ENCODE measurements at places on chromosomes 12 and 14. TPM values are rescaled to one million over a fixed set of nuclear protein-coding genes. Genes with fewer than 3 reads are reported as not detected.

DNA sequence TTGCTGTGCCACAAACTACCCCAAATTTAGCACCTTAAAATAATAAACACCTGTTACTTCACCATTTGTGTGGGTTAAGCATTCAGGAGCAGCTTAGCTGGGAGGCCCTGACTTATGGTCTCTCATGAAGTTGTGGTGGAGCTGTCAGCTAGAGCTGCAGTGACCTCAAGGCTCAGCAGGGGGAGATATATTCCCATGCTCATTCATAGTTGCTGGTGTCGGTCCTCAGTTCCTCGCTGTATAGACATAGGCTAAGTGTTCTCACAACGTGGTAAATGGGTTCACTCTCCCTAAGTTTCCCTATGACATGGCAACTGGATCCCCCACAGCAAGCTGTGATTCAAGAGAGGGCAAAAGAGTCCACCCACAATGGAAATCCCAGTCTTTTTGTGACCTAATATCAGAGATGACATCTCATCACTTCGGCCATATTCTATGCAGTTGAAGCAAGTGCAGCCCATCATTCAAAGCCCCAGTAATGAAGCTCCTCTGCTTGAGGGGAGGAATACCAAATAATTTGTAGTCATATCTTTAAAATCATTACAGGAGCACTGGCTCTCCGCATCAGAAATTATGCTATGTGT, 41.1 kb downstream of the PRB3 start:
- H3K4me3 ChIP-seq, result no peak overlapping the region
- H3K36me3 ChIP-seq, result no peaks in the 10 kb centered on the region
- no peak overlapping the region for H3K27ac ChIP-seq

The IL26 gene
- total RNA-seq, result not detected

GRCh38 chr14:72201645-72202044, 269.4 kb downstream of the RGS6 start:
- H3K4me1 ChIP-seq, result no peaks in the 10 kb centered on the region
- H3K36me3 ChIP-seq, result no peaks in the 10 kb centered on the region
- DNase-seq, result no peak
- H3K27me3 ChIP-seq, result no peaks in the 10 kb centered on the region

DNA sequence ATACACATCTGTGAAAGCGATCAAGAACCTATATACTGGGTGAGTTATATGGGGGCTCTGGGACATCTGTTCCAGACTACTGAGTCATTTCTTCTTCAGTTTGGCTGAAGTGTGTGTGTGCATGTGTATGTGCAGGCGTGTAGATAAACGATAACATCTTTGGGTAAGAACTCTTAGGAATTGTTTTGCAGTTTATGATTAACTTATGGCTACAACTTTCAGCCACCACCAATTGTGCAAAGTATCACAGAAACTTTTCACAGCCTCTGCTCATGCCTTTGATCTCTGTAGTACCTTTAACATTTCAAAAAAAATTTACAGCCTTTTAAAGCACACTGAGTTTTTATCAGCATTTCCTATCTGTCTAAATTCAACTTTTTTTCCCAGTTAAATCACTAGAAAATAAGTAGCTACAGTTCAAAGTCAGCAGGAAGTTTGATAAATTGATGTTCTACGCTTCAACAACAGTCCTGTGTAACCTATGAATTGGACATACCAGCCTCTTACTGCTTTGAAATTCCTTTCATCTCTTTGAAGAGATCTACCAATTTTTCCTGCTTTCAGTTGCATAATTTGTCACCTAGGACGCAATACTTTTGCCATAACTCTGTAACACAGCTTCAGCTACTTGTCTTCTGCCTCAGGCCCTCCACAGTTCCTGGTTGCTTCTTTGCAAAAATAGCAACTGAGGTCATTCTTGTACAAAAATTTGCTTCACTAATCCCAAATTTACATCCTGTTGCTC, 43.0 kb downstream of the PPM1H start:
- H3K27me3 ChIP-seq, result no peaks in the 10 kb centered on the region
- no peaks in the 10 kb centered on the region for H3K36me3 ChIP-seq
- DNase-seq, result no peak
- no peak overlapping the region for H3K27ac ChIP-seq
- no peak overlapping the region for H3K4me3 ChIP-seq
- no peaks in the 10 kb centered on the region for H3K4me1 ChIP-seq

GRCh38 chr14:83561261-83561660, 1968.7 kb upstream of the FLRT2 start:
- no peak for DNase-seq
- no peak overlapping the region for H3K4me3 ChIP-seq
- no peaks in the 10 kb centered on the region for H3K36me3 ChIP-seq
- H3K27me3 ChIP-seq, result no peaks in the 10 kb centered on the region

The IKZF4 gene
- 4.6 TPM for total RNA-seq

The SERPINA12 gene
- not detected for total RNA-seq

DNA sequence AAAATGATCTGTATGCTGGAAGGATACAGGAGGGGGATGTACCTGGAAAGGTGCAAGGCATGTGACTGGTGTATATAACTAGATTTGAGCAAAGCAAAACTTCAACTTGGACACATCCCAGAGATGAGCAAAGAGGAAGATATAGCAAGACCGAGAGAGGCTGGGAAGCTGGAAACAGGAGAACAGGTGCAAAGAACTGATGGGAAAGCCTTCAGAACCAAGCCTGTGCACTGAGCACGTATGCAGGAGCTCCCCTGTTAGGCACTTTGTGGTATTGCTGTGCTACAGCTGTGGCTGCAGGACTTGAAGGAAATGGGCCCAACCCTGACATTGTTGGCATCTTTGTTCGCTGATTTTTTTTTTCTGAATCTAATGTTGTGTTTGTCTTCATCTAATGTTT, 120.7 kb upstream of the PWP1 start:
- H3K36me3 ChIP-seq, result no peaks in the 10 kb centered on the region
- DNase-seq, result no peak
- H3K27ac ChIP-seq, result no peak overlapping the region
- H3K4me3 ChIP-seq, result no peak overlapping the region
- no peaks in the 10 kb centered on the region for H3K27me3 ChIP-seq

GRCh38 chr14:73742520-73743238, 28.5 kb upstream of the PNMA1 start:
- no peak overlapping the region for H3K4me3 ChIP-seq
- no peak for DNase-seq
- H3K4me1 ChIP-seq, result peaks cover 74% of the 10 kb centered on the region
- no peaks in the 10 kb centered on the region for H3K27me3 ChIP-seq

DNA sequence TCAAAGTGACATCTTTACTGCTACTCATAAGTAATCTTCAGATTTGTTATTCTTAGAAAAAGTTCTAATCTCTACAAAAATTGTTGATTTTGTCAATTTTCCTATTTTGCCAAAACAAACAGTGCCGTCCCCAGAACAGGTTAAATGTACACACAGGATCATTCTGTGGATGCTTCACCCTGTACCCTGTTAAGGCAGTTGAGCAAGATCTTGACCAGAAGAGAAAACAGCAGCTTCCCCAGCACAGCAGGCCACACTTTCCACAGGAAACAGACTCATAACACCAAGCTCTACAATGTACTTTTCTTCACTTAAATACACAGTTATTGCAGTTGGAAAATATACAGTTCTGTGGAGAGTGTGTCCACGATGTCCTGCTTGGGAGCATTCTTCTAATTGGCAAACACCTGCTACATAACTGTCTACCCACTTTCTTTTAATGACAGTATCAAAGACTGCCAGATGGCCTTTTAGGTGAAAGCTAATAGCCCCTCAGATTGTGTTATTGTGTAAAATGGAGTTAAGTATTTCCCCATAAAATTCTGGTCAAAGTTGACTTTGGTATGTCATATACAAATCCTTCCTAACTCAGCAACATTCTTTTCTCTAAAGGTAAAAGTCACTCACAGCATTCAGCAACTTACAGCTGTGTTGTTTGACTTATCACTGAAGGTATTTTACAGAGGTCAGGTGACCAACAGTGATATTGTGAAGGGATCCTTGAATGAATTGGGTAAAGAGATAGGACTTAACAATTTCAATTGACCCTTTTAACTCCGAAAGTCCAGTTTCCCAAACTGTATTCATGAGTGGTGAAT, 77.0 kb downstream of the SEC23A start:
- H3K27ac ChIP-seq, result no peak overlapping the region
- DNase-seq, result no peak
- no peaks in the 10 kb centered on the region for H3K27me3 ChIP-seq

The DIO3 gene
- total RNA-seq, result 1.6 TPM

DNA sequence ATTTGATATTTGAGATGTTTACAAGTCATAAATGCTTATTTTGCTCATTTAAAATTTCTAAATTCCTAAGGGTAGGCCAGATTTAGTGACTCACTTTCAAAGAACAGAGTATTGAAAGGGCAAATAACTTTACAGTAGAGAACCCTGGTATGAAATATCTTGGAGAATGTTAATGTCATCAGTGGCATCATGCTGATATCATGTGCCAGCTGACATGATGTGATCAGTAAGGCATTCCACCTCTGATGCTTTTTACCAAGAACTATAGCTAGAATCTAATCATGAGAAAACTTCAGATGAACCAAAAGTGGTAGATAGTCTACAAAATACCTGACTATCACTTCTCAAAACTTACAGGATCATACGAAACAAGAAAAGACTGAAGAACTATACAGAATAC, 2.9 kb upstream of the FLRT2 start:
- no peaks in the 10 kb centered on the region for H3K4me1 ChIP-seq
- H3K36me3 ChIP-seq, result no peaks in the 10 kb centered on the region
- no peak overlapping the region for H3K4me3 ChIP-seq
- peaks cover 25% of the 10 kb centered on the region for H3K27me3 ChIP-seq
- H3K27ac ChIP-seq, result no peak overlapping the region
- no peak for DNase-seq

The E2F7 gene
- total RNA-seq, result 0.44 TPM

The TMEM119 gene
- 12.5 TPM for total RNA-seq

GRCh38 chr12:130825771-130826150, 13.3 kb downstream of the STX2 start:
- no peak overlapping the region for H3K4me3 ChIP-seq
- no peaks in the 10 kb centered on the region for H3K36me3 ChIP-seq
- DNase-seq, result no peak
- H3K4me1 ChIP-seq, result no peaks in the 10 kb centered on the region
- H3K27me3 ChIP-seq, result no peaks in the 10 kb centered on the region
- H3K27ac ChIP-seq, result no peak overlapping the region

- H3K36me3 ChIP-seq, result no peaks in the 10 kb centered on the region
- H3K4me1 ChIP-seq, result no peaks in the 10 kb centered on the region
- no peak overlapping the region for H3K4me3 ChIP-seq
- no peak for DNase-seq
Measured at GRCh38 chr12:30858471-30858870, 68.1 kb upstream of the TSPAN11 start.

DNA sequence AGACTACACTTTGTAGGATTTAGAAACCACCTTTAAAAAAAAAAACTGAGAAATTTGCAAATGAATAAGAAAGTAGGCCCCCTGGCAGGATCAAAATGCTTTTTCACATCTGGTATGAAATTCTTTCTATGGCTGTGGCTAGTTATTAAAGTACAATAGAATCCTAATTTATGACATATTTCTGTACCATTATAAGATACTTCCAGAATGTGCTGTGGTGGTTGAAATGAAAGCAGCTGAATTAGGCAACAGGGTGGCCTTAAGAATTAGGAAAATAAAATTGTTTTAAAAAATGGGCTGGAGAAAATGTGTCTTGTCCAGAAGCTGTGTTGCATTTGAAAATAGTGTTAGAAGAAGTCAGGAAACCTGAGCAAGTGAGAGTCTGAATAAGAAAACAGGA, 85.9 kb upstream of the PDE3A start:
- no peaks in the 10 kb centered on the region for H3K4me1 ChIP-seq
- no peaks in the 10 kb centered on the region for H3K27me3 ChIP-seq
- DNase-seq, result no peak
- H3K36me3 ChIP-seq, result no peaks in the 10 kb centered on the region

The FLVCR2 gene
- 9.1 TPM for total RNA-seq

The CREBL2 gene
- total RNA-seq, result 55.7 TPM

GRCh38 chr14:96584199-96584906, 82.2 kb downstream of the PAPOLA start:
- H3K4me1 ChIP-seq, result no peaks in the 10 kb centered on the region
- H3K27me3 ChIP-seq, result peaks cover 27% of the 10 kb centered on the region
- H3K36me3 ChIP-seq, result no peaks in the 10 kb centered on the region
- H3K27ac ChIP-seq, result no peak overlapping the region

The CMA1 gene
- total RNA-seq, result not detected

GRCh38 chr12:17793854-17794253, 296.1 kb downstream of the RERGL start:
- no peak overlapping the region for H3K27ac ChIP-seq
- no peaks in the 10 kb centered on the region for H3K27me3 ChIP-seq
- H3K4me1 ChIP-seq, result no peaks in the 10 kb centered on the region
- peaks cover 3% of the 10 kb centered on the region for H3K36me3 ChIP-seq
- H3K4me3 ChIP-seq, result no peak overlapping the region

DNA sequence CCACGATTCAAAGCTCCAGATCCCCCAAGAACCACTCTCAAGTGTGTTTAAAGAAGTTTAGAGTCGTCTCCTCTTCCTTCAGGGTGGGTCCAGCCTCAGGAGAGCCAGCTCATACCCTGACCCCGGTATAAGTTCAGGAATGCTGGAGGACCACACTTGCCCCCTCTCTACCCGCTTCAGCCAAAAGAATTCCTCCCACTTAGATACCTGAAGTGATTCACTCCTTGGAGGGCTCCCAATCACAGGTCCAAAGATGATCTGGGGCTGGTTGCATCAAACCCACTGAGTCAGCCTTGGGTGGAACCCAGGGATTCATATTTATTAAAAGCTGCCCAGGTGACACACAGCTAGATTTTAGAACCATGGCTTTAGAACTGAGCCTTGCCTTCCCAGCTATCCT, 133.5 kb upstream of the PARP11 start:
- no peaks in the 10 kb centered on the region for H3K4me1 ChIP-seq
- H3K4me3 ChIP-seq, result no peak overlapping the region
- no peaks in the 10 kb centered on the region for H3K27me3 ChIP-seq
- no peak for DNase-seq
- H3K36me3 ChIP-seq, result no peaks in the 10 kb centered on the region
- H3K27ac ChIP-seq, result no peak overlapping the region

- DNase-seq, result no peak
- H3K4me3 ChIP-seq, result peak overlapping the region; percentile 64
- H3K36me3 ChIP-seq, result no peaks in the 10 kb centered on the region
- H3K4me1 ChIP-seq, result no peaks in the 10 kb centered on the region
- H3K27me3 ChIP-seq, result no peaks in the 10 kb centered on the region
Measured at GRCh38 chr12:31728289-31728916, 418 bp downstream of the AMN1 start.

GRCh38 chr12:110224379-110225304, 56.4 kb upstream of the ATP2A2 start:
- no peak overlapping the region for H3K4me3 ChIP-seq
- H3K27ac ChIP-seq, result peak overlapping the region; percentile 81
- no peak for DNase-seq
- no peaks in the 10 kb centered on the region for H3K36me3 ChIP-seq

DNA sequence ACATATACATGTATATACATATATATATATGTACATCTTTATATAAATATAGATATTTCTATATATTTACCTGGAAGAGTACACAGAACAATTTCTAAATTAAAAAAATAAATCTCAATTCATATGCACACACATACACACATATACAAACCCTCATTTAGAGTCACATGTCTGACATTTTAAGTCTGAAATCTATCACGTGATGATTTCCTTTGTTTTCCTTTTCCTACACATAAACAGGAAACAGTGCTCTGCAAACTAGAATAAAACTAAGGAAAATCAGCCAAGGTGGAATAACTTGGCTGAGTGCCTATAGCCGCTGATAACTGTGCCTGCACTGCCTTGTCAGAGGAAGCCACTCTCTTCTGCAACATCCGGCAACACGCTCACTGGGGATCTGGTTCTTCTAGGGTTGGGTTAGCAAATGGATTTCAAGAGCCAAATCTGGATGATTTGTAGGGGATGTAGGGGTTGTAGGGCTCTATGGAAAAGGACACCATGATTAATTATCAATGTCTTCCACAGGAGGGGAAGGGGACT, 480.7 kb downstream of the TMEM132D start:
- no peaks in the 10 kb centered on the region for H3K27me3 ChIP-seq
- H3K27ac ChIP-seq, result no peak overlapping the region
- H3K4me1 ChIP-seq, result no peaks in the 10 kb centered on the region
- DNase-seq, result no peak
- no peaks in the 10 kb centered on the region for H3K36me3 ChIP-seq
- no peak overlapping the region for H3K4me3 ChIP-seq
